ENCODE measurements at places on chromosomes 4 and X.

GRCh38 chr4:126427853-126428252, 1113.1 kb downstream of the FAT4 start:
- DNase-seq, result no peak

DNA sequence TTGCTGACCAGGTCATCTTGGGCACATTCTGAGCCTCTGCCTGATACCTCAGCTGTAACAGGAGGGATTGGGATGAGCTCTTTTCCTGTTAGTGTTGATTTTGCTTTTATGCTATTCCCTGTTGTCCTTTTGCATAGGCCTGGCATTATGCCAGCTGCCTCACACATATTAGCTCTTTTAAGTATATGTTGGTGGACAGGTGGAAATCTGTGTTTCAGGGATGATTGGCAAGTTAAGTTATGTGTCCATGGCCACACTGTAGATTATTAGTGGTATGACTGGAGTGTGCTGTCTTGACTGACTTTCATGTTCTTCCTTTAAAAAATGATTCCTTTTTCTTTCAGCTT, 28.9 kb downstream of the NSD2 start:
- DNase-seq, result no peak

DNA sequence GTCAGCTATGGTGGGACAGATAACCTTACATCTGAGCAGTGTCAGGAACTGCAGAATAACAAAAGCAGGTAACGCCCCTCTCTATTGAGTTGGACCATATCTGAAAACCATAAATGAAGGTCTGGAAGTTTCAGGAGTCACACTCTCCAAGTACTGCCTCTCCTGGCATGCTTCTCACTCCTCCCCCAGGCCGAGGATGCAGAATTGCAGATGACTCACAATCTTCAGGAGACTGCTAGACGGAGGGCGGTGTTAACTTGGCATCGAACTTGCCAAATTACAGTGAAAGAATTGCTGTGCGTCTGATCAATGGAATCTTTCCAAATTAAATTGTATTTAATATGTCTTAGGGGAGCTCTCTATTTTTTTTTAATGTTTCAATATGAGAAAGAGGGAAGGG, 67.1 kb upstream of the TRIM2 start:
- no peak for DNase-seq

DNA sequence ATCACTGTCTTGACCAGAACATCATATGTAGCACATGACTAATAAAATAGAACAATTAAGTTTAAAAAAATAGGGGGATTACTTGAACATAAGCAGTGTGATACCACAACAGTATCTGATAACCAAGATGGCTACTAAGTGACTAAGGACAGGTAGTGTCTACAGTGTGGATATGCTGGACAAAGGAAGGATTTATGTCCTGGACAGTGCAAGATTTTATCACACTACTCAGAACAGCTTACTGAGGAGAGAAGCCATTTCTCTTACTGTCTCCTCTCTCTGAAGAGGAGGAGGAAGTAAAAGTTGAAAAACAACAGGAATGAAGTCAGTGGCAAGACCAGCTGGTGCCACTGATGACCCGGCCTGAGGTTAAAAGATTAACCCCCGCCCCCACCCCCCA, 4.0 kb upstream of the SLC10A7 start:
- DNase-seq, result no peak

DNA sequence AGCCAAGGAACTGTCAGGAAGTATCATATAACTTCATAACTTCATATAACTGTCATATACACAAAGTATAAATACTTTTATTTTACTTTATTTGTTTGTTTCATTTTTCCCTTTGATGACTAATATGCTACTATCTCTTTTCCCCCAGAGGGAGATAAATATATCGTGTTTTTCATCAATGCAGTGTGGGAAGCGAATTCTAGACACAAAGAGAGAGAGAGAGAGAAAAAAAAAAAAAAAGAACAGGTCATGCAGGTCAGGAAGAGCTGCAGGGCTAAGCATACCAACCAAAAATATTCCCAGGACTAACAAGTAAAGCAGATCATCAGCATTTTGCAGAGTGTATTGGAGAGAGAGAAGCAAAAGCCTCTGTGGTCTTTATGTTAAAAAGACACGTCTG, 1849.2 kb downstream of the STIM2 start:
- DNase-seq, result no peak

GRCh38 chrX:140500441-140500840, 4.4 kb downstream of the SOX3 start:
- DNase-seq, result no peak

- DNase-seq, result no peak
Observed at GRCh38 chr4:92060333-92060732, 243.4 kb upstream of the GRID2 start.

DNA sequence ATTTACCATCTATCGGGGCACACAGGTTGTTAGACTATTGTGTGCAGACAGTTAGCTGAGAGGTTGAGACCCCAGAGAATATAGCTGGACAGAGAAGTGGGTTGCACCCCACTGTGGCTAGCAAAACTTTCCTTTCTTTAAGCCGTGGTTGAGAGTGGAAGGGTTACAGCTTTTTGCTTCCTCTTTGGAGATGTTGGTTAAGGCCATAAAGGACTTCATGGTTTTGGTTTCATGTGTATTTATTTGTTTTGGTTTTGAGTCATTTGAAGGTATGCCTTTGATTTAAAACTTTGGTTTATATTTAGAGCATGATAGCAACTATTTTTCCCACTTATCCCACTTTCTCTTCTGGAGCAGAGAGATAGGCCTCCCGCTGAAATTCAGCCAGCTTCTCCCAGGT, 274.3 kb upstream of the IL1RAPL1 start:
- no peak for DNase-seq

DNA sequence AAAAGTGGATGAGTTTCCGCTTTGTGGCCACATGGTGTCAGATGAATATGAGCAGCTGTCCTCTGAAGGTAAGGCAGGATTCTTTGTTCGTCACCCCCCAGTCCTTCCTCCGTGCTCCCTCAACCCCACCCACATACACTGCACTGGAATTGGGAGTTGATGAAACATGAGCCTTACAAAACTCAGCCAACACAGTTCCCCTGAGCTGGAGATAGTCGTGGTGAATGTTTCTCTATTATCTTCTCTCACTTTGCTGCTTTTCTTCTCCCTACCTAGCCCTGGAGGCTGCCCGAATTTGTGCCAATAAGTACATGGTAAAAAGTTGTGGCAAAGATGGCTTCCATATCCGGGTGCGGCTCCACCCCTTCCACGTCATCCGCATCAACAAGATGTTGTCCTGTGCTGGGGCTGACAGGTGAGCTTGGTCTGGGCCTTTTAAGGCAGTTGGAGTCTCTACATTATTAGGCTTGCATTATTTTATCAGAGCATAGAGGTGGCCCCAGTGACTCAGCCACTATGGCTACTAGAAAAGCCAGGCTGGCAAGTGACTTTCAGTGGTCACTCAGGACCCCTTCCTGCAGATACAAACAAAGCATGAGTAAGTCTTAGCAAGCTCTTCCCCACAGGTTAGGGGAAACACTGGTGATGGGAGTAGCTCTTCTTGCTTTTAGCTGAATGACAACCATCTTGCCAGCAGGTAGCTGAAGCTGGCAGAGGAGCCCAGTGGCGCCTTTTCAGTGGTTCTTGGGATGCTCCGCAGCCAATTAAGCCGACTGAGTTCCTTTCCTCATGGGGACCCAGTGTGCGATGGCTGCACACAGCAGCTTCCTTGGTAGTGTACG, 1.6 kb downstream of the RPL10 start:
- no peak for DNase-seq

DNA sequence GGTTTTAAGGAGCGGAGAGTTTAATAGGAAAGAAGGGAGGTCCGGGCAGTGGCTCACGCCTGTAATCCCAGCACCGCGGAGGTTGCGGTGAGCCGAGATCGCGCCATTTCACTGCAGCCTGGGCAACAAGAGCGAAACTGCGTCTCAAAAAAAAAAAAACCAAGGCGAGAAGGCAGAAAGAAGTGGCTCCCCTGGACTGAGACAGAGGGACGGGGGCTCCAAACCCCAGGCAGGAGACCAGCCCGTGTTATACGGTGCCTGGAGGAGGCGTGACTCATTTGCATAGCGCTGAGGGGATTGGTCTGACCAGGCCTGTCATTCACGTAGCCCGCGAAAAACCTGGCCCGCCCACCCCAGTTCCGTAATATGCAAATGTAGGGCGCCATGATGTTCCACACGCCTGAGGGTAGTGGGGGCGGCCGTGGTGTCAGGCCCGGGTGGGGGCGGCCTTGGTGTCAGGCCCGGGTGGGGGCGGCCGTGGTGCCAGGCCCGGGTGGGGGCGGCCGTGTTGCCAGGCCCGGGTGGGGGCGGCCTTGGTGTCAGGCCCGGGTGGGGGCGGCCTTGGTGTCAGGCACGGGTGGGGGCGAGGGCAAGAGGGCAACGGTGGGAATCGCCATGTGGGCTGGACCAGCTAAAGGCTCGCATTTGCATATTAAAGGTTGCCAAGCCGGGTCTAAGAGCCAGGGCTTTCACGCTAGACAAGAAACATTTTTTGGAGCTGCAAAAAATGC, 2.1 kb downstream of the PLCXD1 start:
- peak; percentile 12 for DNase-seq

DNA sequence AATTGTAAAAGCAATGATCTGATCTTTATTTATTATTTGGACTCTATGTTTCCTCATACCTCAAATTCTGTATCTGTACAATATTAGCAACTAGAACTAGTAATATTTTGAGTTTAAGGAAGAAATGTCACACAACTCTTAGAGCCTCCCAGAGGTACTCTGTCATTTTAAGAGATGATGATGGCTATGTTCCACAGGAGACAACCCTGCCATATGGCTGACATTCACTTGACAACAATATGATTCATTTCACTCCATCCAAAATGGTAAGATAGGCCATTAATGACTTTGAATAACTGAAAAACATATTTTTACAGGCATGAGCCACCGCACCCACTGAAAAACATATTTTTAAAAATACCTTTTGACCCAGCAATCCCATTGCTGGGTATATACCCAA, 190.3 kb downstream of the MAML3 start:
- DNase-seq, result no peak

- DNase-seq, result no peak
Observed at GRCh38 chrX:65671286-65671685, 3.8 kb downstream of the MSN start.

DNA sequence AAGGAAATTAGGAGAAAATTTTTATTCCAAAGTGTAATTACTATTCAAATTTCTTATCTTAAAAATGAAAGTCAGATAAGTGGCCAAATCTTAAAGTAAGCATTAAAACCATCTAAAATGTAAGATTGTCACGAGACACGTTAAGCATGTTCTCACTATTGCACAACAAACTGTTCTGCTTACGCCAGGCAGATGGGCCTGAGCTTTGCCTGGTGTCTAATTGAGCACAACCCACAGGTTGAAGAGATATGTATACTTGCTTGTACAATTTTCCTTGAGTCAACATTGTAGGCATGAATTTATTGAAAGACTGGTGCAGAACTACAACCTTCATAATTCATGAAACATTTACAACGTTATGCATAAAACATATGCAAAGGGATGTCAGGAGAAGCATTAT, 3.9 kb downstream of the RNF128 start:
- no peak for DNase-seq

- no peak for DNase-seq
Observed at GRCh38 chrX:22952010-22952409, 47.8 kb upstream of the DDX53 start.

DNA sequence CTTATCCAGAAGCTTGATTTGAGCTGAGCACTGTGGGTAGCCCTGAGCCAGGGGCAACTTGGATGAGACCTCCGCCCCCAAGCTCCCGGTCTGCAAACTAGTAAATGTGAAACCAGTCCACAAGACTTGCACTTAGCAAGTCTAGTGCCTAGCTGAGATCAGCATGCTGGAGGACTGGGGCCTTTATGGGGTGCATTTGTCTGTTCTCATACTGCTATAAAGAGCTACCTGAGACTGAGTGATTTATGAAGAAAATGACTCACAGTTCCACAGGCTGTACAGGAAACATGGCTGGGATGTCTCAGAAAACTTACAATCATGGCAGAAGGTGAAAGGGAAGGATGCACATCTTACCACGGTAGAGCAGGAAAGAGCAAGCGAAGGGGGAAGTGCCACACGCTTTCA, 42.1 kb upstream of the HOPX start:
- no peak for DNase-seq

DNA sequence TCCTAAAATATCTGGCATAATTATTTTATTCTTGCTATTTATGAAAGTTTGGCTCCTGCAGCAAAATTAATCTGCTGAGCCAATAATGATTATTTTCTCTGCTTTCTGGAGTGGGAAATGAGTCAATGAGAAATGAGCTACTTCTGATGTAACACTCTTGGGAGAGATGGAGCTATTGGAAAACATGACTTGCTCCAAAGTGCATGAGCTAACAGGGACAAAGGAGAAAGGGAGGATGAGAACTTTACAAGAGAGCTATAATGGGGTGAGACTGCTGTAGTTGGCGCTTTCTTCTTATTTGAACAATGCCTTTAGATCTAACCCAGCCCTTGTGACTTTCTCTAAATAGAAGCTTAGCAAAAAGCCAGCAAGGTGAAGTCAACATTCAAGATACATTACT, 615.1 kb downstream of the ANKRD50 start:
- no peak for DNase-seq

GRCh38 chr4:3407930-3408792, 33.6 kb upstream of the HGFAC start:
- DNase-seq, result no peak

GRCh38 chr4:88285235-88285653, 883 bp upstream of the PPM1K start:
- no peak for DNase-seq

- DNase-seq, result no peak
Observed at GRCh38 chrX:151729056-151729725, 5.4 kb upstream of the CNGA2 start.

GRCh38 chr4:13202701-13203100, 281.4 kb downstream of the RAB28 start:
- DNase-seq, result no peak

DNA sequence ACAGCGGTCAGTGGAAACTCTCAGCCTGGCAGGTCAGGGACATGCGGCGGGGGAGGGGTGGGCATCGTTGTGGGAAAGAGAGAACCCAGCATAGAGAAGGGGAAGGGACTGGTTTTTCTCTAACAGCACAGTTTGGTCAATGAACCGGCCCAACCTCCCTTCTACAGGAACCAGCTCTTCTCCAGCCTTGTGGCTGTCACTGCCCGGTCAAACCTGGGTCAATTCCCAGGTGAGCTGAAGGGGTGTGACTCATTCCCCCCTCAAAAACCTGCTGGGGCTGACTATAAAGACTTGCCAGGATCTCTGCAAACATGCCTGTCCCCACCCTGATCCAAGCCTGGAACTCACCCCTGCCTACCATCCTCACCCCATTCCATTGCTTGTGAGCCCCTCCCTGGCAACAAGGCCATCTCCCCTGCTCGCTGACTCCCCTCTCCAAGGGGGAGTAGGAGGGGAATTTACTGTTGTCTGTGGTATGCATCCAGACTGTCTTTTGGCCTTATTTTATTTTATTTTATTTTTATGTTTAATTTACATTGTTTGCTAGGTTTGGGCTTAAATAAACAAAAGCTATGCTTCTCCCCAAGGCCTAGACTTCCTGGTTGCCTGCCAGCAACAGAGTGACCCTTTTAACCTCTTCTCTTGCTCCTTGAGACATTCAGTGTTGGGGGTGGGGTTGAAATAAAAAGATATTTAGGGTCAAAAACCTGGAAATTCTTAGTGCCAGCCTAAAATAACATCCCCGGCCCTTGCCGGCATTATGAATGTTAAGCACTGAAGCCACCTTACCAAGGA, 49.6 kb downstream of the TSC22D3 start:
- DNase-seq, result no peak
